Aorta (tissue), 5 donors: ENCODE measurements at places on chromosomes 12 and 14. TPM values are rescaled to one million over a fixed set of nuclear protein-coding genes. Genes with fewer than 3 reads are reported as not detected.

The KRT7 gene
- 8.7 TPM for total RNA-seq

The GALNT16 gene
- total RNA-seq: 7.0 TPM

The STXBP6 gene
- 1.8 TPM for total RNA-seq

The TAS2R50 gene
- total RNA-seq: 3.3 TPM

The JDP2 gene
- 48.3 TPM for total RNA-seq

The SOAT2 gene
- 0.63 TPM for total RNA-seq

The ACAD10 gene
- total RNA-seq: 27.9 TPM

The ADSS1 gene
- total RNA-seq: 63.2 TPM

The TGFB3 gene
- 405 TPM for total RNA-seq

The NUP37 gene
- 12.6 TPM for total RNA-seq

The TRHDE gene
- 2.3 TPM for total RNA-seq

The LBHD2 gene
- total RNA-seq: not detected

The FGF23 gene
- not detected for total RNA-seq

The INTS13 gene
- 19.2 TPM for total RNA-seq

- no peak for DNase-seq
Observed at GRCh38 chr14:98634043-98634820, 637.8 kb downstream of the BCL11B start.

DNA sequence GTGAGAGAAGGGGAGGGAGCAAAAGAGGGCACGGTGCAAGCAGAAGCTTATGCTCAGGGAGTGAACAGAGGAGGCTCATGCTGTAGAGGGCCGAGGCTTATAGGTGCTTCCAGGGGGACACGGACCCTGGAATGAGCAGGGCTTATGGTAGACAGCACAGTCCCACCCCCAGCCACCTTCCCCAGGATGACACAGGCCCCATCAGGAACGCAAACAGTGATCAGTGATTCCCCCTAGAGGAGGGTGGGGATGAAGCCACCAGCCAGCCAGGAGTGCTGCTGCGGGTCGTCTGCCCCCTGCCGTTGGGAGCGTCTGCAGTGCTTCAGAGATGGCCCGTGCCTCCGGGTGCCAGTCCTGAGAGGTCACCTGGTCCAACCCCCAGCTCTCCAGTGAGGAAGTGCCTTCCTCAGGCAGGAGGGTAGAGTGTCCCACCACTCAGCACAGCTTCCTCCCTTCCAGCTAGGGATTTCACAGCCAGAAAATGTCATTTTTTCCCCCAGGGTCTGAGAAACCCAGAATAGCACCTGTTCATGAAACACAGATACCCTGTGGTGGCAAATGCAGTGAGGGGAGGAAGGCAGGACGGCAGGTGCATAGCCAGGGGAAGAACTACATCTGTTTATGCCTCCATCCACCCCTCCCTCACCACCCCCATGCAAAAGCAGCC lies 60.7 kb downstream of the SLC6A12 start:
- DNase-seq: no peak

- no peak for DNase-seq
Observed at GRCh38 chr12:38588624-38589305, 272.2 kb downstream of the ALG10B start.

GRCh38 chr12:27109334-27110028 lies 27.1 kb upstream of the C12orf71 start:
- DNase-seq: no peak

- no peak for DNase-seq
Observed at GRCh38 chr12:89417246-89417977, 65.1 kb upstream of the DUSP6 start.

DNA sequence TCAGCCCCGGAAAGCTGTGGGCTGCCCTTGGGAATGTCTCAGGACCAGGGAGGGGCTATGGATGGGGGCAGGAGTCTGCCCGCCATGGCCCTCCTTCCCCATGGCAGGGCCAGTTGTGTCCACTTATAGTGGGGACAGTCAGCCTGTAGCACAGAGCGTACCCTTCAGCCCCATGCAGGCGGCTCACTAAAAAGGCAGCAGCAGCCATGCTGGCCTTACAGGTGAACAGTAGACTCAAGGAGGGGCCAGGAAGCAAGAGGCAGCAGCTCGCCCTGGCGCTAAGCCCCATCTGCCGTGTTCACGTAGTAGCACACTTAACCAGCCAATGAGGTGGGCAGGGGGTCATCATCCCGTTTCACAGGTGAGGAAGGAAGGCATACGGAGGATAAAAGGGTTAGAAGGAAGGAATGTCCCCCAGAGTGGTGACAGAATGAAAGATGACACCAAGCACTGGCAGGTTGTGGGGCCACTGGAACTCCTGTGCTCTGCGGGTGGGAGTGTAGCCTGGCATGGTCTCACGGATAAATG lies 52.7 kb downstream of the FAM222A start:
- DNase-seq: peak; percentile 52

GRCh38 chr12:53603804-53604203 lies 22.4 kb downstream of the ATF7 start:
- DNase-seq: no peak

- DNase-seq: no peak
Observed at GRCh38 chr12:117005417-117006046, 93.7 kb downstream of the TESC start.

- no peak for DNase-seq
Observed at GRCh38 chr14:92613008-92613658, 99.6 kb downstream of the RIN3 start.

- DNase-seq: no peak
Observed at GRCh38 chr14:95679998-95680735, 6.1 kb upstream of the TCL1B start.

GRCh38 chr14:21558703-21559170 lies 21.1 kb downstream of the OR10G3 start:
- DNase-seq: no peak

GRCh38 chr12:78018171-78018910 lies 187.6 kb downstream of the NAV3 start:
- DNase-seq: no peak

- DNase-seq: no peak
Observed at GRCh38 chr12:109014984-109015765, 5.7 kb downstream of the SVOP start.

GRCh38 chr12:21330682-21331253 lies 3.9 kb downstream of the SLCO1A2 start:
- DNase-seq: no peak

- DNase-seq: no peak
Observed at GRCh38 chr12:77782766-77783165, 47.9 kb upstream of the NAV3 start.

DNA sequence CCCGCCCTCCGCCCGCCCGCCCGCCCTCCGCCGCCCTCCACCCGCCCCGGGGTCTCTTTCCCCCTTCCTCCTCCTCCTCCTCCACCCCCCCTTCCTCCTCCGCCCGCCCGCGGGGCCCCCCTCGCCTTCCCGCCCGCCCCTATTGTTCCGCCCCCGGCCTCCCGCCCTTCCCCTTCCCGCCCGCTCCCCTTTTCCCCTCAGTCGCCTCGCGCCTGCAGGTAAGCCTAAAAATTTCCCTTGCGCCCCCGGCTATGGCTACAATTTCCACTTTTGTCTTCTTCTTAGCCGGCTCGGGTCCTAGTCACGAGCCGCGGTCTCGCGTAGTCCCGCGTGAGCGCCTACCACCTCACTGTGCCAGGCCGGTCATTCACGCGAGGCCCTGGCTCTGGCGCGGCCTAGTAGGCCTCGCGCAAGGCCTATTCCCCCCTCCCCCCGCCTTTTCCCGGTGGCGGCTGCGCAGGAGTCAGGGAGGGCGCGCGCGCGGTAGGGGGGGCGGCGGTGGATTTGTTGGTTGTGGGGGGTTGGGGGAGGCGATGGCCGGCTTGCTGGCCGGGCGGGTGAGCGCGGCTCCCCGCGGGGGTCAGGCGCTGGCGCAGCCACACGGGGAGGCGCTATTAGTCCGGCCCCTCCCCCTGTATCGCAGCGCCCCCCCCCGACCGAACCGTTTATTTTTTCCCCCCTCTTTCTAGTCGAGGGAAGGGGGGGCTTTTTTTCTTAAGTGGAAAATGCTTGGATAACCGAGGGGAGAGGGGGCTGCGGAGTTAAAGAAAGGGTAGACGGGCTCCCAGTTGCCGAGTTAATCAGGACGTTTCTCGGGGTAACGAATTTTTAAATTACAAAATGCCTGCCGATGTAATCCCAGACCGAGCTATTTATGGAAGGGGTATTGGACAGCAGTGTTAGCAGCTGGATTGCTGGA lies 516 bp downstream of the PCBP2 start:
- DNase-seq: peak; percentile 95

DNA sequence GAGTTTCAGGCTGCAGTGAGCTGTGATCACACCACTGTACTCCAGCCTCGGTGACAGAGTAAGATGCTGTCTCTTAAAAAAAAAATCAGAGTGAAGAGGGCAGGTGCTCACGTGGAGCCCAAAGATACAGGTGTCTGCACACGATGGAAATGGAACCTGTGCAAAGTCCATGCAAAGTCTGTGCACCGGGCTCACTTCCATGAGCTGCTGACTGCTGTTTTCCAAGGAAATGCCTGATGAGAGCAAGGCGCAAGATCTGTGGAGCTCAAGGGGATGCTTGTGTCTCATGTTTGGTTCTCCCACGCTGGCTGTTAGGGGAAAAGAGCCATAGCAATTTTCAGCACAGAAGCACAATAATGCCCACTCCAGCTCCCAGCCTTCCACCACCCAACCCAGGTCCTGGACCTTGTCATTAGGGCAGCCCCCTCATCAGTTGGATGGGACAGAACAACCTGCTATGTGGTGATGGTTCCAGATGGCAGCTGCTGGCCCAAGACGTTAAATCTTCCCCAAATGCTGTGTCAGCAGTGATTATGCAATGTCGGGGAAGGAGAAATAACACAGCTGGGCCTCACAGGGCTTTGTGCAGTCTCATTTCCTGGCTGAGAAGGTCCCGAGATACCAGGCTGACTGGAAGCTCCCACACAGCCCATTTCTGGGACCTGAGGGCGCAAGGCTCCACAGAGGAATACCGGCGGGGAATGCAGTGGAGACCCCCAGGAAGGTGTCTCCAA lies 27.9 kb upstream of the DICER1 start:
- peak; percentile 80 for DNase-seq

- no peak for DNase-seq
Observed at GRCh38 chr12:25323581-25323982, 72.9 kb upstream of the KRAS start.

- DNase-seq: no peak
Observed at GRCh38 chr14:74829251-74829650, 46.7 kb downstream of the PROX2 start.

- no peak for DNase-seq
Observed at GRCh38 chr12:20018406-20018805, 349.9 kb upstream of the PDE3A start.

GRCh38 chr12:85280165-85280983 lies at the start of gene ALX1:
Gene ALX1, plus strand, starts transcription at chr12:85280220. Its CDS starts 42 bp downstream, at chr12:85280262.
- DNase-seq: peak; percentile 74

DNA sequence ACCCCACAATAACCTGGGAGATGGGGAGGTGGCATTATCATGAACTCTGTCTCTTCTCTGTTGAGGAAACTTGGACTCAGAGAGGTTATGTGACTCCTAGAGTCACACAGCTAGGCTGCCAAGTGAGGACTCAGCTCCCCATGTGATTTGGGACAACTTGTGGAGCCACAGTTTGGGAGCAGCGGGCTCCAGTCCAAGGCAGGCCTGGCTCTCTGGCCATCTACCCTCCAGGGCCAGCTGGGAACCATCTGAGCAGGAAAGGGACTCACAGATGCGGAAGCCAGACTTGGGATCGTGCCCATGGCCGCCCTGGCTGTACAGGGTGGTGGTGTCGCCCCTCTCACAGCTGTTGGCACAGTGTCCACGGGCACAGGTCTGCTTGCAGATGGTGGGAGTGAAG lies 59.1 kb downstream of the ISCA2 start:
- peak; percentile 95 for DNase-seq

DNA sequence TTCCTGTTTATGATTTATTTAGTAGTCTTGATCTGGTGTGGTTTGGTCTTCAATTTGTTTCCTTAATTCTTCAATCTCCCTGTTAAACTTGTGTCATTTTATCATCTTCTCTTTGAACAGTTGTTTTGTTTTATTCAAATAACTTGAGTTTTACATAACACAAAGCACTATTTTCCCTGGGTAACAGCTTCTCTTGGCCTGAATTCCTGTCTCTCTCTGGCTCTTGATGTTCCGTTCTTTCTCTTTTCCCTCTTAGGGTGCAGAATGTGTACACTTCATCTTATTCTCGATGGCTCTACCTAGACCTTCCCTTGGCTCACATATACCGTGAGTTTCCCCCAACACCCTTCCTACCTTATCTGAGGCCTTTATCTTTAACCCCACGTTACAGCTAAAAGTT lies 36.8 kb upstream of the VPS33A start:
- DNase-seq: no peak

DNA sequence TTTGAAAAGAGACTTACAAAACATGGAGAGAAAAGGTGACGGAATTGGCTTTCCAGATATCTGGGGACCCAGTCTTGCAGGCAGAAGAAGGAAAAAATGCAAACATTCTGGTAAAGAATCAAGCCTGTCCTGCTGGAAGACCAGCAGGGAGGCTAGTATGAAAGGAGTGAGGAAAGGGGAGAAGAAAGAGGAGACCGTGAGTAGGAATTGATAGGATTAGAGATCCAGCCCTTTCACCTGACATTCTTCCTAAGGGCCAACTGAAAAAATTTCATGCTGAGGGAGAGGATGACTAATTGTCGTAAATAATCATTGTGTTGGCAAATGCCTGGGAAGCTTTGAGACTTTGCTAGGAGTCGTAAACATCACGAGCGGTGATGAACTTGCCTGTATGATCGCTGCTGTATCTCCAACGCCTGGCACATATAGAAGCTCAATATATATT lies 12.1 kb downstream of the BHLHE41 start:
- DNase-seq: no peak

GRCh38 chr14:79658769-79659168 lies 552.5 kb downstream of the DIO2 start:
- no peak for DNase-seq

GRCh38 chr12:66624806-66625205 lies 54.1 kb downstream of the GRIP1 start:
- no peak for DNase-seq

DNA sequence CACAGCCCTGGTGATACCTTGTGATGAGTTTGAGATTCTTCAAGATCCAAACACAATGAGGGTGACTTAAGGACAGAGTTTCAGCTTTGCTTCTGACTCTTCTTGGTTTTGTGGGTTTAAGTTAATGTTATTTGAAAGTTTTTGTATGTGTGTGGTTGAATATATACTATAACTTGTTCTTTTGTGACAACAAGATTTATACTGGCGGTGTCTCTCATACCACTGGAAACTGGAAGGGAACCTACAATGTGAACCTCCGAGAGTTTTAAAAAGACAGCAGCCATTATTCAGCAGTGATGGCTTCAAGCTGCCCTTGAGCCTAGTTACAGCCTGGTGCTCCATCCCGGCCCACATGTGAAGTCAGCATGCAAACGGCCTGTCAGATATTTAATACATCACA lies 87.9 kb upstream of the IGF1 start:
- DNase-seq: no peak

DNA sequence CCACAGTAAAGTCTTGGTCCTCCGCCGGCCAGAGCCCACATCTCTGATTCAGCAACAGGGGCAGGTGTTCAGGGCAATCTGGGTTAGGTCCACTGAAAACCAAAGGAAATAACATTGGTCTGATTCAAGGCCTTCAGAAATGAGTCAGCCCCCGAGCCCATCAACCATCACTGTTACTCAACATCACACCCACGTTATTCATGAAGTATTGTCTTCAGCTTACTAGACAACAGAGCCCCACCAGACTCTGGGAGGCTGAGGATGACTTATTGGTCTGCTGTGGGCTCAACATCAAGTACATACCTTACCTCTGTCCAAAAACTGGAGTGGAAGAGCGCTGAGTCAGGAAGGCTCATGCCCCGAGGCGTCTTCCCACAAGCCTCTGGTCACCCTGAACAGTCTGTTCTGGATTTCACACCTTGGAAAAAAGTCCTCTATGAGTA lies 97.5 kb downstream of the ZFP36L1 start:
- DNase-seq: no peak

- no peak for DNase-seq
Observed at GRCh38 chr12:88993651-88994050, 358.6 kb downstream of the DUSP6 start.
